Germinal center (tissue), 1 donor: ENCODE measurements at places on chromosomes 5 and 9.

DNA sequence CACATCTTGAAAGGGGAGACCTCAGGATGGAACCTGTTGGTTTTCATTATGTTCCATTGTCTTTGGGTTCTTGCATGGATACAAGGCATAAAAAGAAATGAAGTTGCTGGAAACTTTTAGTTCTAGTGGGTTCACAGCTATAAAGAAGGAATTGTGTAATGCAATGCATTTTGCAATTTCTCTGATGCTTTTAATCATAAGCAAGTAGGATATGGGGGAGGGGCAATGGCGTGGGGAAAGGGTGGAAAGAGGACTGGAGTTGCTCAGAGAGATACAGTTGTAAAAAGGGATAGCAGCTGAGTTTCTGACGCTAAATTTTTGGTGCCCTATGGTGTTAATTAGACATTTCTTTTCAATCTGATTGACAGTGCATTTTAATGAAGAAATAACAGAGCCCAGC, 88.6 kb upstream of the FANCC start:
- no peak for DNase-seq

GRCh38 chr5:93583768-93584595, 960 bp downstream of the NR2F1 start:
- no peak for DNase-seq

- DNase-seq, result no peak
These were observed 71.2 kb downstream of the RAB24 start for GRCh38 chr5:177232358-177232757.

GRCh38 chr5:34621277-34622097, 34.6 kb upstream of the RAI14 start:
- DNase-seq, result no peak
